Activated CD8-positive, alpha-beta memory T cell treated with anti-CD3 and anti-CD28 coated beads for 1 hour (primary cell): ENCODE measurements at places on chromosomes 4 and X.
A peak's percentile ranks its signal among the peaks of the same experiment; 100 is the strongest.

GRCh38 chrX:14528629-14529289 lies 577 bp upstream of the GLRA2 start:
- no peak for DNase-seq

GRCh38 chr4:73608689-73609594 lies 11.3 kb downstream of the RASSF6 start:
- DNase-seq = no peak

GRCh38 chr4:152927737-152928136 lies 8.4 kb upstream of the FHDC1 start:
- no peak for DNase-seq

DNA sequence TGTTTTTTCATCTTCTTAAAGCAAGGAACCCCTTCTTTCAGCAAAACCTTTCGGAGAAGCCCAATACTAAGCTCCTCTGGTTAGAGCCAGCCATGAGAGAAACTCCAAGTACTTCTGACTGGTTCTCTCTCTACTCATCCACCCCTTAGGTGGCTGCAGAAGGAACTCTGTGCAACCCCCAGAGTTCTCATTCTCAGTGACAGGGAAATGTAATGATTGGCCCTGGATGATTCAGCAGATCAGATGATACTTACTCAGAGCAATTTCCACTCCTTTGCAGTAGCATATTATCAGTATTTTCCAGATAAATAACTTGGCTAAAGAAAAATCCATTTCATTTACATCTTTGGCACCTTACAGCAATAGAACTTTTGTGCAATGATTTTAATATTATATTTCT lies 3.2 kb downstream of the SPP1 start:
- DNase-seq = no peak

DNA sequence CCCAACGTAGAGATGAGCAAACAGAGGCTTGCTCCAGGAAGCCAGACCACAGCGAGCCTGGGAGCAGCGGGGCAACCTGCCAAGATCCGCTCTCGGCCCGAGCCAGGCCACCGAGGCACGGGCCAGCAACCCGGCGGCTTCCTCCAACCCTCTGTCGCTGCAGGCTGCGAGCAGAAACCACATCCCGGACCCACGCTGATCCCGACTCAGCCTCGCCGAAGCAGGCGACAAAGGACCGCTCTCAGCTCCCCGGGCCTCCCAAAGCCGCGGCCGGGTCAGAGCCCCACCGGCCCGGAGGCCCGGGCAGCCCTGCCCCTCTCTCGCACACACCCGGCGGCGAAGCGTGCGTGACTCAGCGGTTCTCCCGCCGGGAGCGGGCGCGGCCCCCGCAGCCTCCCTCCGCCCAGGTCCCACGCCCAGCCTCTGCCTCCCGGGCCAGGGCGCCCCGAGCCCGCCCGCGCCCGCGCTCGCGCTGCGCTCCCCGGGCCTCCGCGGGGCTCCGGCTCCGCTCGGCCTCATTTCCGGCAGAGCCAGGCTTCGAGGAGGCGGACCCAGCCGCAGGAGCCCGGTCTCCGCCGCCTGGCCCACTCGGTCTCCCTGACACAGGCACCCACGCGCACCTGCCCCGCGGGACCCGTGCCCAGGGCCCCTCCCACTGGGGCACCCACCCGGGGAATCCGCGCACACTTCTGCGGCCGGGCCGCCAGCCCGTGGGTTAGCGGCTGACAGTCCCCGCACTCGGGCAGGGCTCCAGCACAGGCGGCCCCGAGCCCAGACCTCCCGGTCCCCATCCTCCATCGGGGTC lies 1.7 kb downstream of the PPP2R2C start:
- DNase-seq = no peak

DNA sequence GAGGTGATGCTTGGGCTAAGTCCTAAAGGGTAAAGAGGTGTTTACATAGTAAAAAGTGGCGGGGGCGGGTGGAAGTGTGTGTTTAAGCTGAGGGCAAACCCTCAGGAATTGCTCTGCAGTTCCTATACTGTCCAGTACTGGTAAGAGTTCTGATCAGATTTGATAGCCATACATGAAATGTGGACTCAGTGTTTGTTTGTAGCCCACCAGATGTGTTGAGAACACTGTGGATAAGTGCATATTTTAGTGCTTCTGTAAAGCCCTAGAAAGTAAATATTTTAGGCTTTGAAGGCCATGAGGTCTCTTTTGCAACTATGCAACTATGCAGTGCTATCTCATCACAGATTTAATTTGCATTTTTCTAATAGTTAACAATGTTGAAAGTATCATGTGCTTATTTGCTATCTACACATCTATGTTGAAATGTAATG lies 80.7 kb upstream of the EOLA2 start:
- DNase-seq = no peak

DNA sequence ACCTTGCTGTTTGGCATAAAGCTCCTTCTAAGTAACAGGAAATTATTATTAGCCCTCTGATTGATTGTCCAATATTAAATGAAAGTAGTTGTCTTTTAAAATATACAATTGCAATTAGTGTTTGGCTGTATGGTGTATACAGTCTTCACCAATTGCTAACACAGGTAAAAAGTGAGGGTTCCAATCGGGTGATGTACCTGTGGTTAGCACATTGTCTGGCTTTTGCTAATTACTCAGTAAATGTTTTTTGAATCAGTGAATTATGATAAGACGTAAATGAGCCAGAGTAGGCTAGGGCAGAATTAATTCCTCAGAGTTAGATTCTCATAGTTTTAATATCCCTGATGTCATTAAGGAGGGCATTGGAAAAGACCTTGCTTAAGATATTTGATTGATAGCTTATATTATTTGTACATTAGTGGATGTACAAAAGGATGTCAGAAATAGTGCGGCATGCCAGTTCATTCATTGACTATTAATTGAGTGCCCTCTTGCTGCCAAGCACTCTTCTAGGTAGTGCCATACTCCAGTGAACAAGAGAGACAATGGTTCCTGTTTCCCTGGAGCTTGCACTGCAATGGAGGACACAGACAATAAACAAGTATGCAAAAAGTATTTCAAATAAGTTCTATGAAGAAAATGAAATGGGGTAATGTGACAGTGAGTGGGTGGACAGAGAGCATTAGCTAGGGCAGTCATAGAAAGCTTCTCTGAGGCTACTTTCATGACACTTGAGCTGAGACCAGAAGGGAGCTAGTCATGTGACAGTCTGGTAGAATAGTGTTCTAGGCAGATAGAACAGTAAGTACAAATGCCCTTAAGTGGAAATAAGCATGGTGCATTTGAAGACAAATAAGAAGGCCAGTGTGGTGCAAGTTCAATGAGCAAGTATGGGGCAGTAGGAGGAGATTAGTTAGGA lies 205.9 kb upstream of the CASK start:
- no peak for DNase-seq

GRCh38 chr4:190020790-190021717 lies 6.0 kb downstream of the FRG2 start:
- no peak for DNase-seq

DNA sequence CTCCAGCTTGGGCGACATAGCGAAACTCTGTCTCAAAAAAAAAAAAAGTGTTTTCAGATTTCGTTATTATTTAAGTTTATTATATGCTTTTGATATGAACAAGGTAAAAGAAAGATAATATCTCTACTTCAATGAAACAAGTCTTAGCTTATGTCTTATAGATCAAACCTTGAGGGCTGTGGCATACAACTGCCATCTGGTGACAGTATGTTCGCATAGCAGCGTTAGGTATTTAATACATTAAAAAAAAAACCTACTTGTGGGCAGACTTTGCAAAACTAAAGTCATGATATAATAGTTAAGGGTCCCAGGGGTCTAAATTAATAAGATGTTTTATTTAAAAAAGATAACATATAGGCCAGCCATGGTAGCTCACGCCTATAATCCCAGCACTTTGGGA lies 161.2 kb upstream of the AMOT start:
- no peak for DNase-seq

DNA sequence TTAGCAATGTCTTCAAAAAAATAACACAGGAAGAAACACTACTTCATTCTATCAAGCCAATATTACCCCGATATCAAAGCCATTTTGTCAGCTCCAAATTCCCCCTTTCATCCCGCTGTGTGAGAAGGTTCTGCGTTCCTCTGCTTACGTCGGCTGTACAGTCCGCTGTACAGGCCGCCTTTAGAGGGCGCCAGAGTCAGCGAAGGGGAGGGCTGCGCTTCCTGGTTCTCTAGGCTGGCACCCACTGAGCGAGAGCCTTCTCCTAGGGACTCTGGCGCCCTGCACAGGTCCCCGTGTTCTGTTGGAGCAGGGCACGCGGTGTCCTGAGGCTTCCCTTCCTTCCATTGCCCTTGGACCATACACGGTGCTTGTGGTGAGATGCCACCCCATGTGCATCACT lies 25.3 kb upstream of the CT45A1 start:
- DNase-seq = no peak

- DNase-seq = no peak
Measured at GRCh38 chr4:179415037-179415846, 1973.0 kb upstream of the AGA start.

DNA sequence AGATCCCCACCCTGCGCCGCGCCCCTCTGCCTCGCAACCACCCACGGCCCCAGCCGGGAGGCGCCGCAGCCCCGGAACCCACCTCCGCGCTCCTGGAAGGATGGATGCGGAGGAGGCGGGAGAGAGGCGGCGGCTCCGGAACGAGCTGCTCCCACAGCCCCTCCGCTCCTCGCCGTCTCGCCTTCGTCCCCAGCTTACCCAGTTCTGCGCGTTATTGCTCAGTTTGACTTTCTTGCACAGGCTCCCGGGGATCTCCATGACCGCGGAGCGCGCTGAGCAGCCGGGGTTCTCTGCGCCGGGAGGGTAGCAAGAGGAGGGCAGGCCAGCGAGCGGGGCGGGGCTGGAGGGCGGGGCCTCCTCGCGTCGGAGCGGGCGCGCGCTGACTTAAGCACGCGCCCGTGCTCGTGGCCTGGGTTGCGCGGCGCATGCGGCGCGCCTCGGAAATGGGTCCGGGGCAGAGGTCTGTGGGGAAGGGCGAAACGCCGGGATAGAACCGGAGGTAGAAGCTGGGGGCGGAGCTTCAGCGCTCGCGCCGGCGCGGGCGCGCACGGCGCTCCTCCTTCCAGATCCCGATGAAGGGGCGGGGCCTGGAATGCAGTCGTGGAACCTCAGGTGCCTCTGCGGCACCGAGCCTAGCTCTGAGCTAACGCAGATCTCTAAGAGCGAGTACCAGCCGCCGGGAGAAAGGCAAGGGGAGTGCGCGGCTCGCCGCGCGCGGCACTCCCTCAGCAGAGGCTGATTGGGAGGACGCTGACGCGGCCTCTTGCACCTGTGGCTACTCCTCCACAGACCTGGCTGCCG lies at the start of gene PAPSS1:
Gene PAPSS1, minus strand, starts transcription at position 313 of the 801 bp plus-strand sequence. Its CDS starts 55 bp downstream, at position 258.
- DNase-seq = peak; percentile 90

DNA sequence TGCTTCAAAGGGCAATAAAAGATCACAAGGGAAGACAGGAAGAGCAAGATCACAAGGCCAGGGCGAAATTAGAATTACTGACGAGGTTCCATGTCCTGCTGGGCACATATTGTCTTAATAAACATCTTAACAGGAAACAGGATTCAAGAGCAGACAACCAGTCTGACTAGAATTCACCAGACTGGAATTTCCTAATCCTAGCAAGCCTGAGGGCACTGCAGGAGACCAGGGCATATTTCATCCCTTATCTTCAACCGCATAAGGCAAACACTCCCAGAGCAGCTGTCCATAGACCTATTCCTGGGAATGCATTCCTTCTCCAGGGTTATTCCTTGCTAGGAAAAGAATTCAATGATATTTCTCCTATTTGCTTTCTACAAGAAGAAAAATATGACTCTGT lies 12.4 kb upstream of the TDO2 start:
- DNase-seq = no peak

DNA sequence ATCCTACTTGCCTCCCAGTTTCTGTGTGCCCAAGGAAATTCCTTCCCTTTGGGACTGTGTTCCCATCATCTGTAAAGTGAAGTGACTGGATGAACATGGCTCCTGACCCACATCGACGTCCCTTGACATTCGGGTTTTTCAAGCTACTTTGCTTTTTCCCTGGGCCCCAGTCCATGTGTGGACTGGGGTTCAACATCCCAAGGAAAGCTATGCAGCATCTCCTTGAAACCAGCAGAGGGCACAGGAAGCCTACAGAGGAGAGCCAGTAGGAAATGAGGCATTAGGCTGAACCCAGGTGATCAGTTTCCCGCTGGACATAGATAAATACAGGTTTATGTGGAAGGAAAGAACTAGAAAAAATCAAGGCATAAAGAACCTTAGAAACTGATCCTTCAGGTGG lies 145.1 kb upstream of the ARHGEF9 start:
- no peak for DNase-seq

DNA sequence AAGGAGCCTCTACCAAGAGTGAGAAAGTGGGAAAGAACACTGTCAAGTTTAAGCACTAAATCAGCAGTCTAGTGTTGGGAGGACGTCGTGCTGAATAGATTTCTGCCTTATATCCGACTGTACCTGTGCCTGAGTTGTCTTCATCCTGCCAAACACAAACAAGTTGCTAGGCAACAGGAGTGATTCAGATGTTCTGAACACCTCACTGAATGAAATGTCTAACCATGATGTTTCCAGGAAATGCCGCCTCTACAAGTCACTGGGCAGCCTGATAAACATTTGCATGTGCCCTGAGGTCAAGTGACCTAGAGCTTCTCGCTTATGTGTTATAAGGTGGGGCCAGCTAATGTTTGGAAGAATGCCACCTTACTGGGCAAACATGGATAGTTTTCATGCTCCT lies 37.9 kb downstream of the SGMS2 start:
- DNase-seq = no peak

DNA sequence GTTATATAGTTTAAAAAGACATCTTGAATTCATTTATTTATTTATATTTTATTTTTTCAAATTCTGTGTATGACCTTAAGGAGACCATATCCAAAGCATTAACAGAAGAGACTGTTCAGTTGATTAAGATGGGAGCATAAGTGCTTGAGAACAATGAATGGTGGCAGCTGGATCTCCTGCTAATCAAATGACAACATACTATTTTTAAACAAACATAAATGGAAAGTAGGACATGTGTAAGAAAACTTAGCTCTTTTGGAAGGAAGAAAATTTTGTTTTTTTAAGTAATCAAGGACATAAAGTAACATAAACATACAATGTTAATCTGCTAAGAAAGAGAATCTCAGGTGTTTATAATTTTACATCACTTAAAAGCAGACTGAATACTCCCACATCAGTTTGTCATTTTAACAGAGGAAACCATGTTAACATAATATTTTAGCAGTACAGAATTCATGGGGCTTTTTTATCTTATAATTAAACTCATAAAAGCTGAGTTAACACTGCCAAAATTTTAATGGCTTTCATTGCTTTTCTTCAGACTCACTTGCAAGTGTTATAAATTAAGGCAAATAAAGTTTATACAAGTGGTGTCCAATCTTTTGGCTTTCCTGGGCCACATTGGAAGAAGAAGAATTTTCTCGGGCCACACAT lies 95.1 kb downstream of the MAD2L1 start:
- DNase-seq = no peak

GRCh38 chr4:93086356-93086755 lies 742.2 kb upstream of the ATOH1 start:
- DNase-seq = no peak

- no peak for DNase-seq
Measured at GRCh38 chr4:184382189-184382846, 92.0 kb downstream of the IRF2 start.
